ENCODE measurements at places on chromosomes 2 and 18.

DNA sequence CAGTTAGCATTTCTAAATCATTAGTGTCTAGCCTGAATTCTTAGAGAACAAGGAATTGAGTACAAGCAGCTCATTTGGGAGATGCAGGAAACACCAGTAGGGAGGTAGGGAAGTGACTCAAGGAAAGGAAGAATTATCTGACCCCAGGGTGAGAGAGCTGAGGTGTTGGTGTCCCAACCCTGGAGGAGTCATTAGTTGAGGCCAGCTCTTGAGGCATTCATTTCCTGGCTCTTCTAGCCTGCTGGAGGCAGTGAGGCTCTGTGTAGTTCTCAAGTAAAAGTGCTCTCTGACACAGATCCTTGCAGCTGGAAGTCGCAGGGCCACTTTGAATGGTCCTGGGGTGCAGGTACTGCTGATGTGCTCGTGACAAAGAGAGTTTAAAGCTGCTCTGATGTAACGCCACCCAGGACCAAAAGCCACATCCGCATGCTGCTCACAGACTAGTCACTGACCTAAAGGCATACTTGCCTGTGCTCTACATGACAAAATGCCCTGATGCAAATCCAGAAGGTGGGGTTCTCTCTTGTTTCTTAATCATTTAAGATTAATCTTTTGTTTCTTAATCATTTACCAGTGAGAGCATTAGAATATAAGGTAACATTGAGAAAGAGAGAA, 299.5 kb upstream of the LYPD1 start:
- no peak for DNase-seq

- no peak for DNase-seq
Measured at GRCh38 chr18:31943878-31944816, 1.2 kb upstream of the TRAPPC8 start.

DNA sequence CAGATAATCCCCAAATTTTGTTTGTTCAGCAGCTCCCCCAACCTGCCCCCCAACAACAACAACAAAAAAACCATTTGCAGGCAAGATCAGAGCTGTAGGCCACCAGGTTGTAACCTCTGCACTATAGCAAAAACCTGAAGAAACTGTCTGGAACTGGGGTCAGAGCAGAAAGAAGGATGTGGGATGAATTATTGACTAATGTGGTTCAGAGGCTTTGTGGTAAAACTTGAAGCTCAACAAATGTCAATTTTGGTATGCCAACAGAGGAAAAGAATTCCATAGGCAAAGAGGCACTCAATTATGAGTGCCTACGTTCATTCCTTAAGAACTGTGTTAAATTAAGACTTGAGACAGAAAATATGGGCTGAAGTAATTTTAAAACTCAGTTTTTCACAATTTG, 255.1 kb downstream of the STK39 start:
- no peak for DNase-seq

- DNase-seq: no peak
Measured at GRCh38 chr18:44592639-44593038, 88.0 kb upstream of the SETBP1 start.

GRCh38 chr18:51153659-51154371, 43.7 kb downstream of the MEX3C start:
- DNase-seq: peak; percentile 28

DNA sequence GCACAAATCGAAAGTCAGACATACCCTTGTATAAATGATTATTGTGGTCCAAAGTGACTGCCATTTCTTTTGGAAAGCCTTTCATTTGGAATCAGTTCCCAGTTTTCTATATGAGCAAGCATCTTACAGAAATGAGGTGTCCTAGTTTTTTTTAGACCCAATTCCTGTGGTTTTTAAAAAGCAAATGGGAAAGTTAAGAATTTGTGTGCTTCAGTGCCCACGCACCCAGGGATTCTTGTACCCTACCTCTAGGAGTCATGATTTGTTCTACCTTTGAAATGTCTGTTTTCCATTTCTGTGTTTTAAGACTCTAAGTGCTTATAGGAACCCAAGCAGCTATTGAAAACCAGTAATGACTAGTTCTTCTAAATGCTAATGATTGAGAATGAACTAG, 218.1 kb downstream of the CAMKMT start:
- no peak for DNase-seq

GRCh38 chr2:15775753-15776628, 164.4 kb upstream of the MYCN start:
- no peak for DNase-seq

GRCh38 chr2:191467113-191467512, 210.8 kb upstream of the NABP1 start:
- DNase-seq: no peak

DNA sequence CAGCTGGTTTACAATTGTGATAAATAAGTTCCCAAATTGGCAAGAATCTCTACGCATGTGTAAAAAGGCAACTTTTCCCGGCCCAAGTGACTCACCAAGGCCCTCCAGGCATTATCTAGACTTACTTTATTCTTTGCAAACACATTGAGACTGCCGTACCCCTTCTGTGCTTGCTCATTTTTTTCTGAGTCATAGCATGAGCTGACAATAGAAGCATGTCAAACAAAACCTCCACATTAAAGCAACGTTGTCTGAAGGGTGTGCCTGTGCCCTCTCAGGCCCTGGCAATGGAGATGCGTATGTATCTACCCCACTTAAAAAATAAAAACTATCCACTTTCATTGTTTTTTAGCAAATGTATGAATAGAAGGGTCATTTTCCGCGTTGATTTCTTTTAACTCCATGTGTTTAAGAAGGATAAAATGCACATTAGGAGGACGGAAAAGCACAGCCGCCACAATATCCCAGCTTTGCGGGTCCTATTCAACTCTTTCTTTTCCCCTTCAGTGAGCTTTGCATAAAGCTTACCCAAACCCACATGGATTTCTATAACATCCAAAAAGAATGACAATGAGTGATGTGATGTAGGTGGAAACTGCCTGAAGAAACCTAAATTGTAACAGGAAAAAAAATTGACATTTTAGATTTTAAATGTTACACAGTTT, 298.2 kb downstream of the CDCA7 start:
- DNase-seq: no peak

DNA sequence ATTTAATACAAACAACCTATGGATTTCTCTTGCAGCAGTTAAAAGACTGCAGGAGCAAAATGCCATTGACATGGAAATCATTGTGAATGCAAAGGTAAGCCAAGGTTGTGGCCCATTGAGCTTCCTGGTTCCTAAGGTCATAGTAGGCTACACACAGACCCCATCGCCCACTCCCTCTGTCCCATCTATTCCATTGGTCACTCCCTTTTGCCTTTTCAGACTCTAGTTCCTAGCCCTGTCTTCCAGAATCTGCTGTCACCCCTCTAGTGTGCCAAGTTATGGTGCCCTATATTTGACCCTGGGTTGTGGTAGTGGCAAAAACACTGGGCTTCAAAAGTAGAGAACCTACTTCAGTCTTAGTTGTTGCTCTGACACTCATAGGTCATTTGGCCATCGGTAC, 44.7 kb downstream of the UGP2 start:
- DNase-seq: no peak

GRCh38 chr18:57441071-57441794, 6.1 kb downstream of the ONECUT2 start:
- DNase-seq: no peak

- peak; percentile 11 for DNase-seq
Measured at GRCh38 chr2:169828141-169828811, 1.0 kb downstream of the UBR3 start.
